ENCODE measurements at places on chromosomes 5 and 9. TPM values are rescaled to one million over a fixed set of nuclear protein-coding genes. Genes with fewer than 3 reads are reported as not detected.
A peak's percentile ranks its signal among the peaks of the same experiment; 100 is the strongest.

DNA sequence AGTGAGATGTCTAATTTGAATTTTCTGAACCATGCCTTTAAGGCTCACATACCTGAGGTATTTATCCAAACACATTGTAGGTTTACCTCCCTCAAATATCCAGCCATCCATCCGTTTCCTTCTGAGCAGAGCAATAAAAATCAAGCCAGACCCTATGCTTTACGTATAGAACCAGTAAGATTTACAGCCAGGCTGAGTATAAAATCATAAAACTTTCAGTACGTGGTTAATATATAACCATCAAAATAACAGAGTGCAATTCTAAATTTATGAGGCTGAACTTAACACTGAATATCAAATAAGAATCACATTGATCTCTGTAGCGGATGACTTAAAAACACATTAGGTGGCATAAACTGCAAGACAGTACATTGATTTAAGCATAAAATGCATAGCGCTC lies 877.9 kb upstream of the WWC1 start:
- no peak for DNase-seq
- no peak overlapping the region for H3K4me3 ChIP-seq
- H3K4me1 ChIP-seq, result no peaks in the 10 kb centered on the region
- no peak overlapping the region for H3K27ac ChIP-seq
- H3K27me3 ChIP-seq, result no peaks in the 10 kb centered on the region
- H3K36me3 ChIP-seq, result no peaks in the 10 kb centered on the region

Gene BARHL1
- not detected for total RNA-seq

DNA sequence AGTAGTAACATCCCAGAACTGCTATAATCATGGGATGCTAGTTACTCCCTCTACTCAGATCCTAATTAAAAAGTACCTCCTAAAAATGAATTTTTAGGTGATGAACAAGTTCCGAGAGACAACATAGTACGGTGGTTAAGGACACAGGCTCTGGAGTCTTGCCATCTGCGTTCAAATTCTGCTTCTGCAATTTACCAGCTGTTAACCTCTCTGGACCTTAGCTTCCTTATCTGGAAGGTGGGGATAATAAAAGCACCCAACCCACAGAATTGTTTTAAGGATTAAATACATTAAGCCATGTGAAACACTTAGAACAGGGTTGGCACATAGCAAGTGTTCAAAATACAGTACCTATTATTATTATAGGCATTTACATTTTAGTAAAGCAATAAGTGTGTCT lies 77.5 kb upstream of the XPA start:
- no peak overlapping the region for H3K4me3 ChIP-seq
- no peak for DNase-seq
- H3K36me3 ChIP-seq, result no peaks in the 10 kb centered on the region
- H3K4me1 ChIP-seq, result no peaks in the 10 kb centered on the region

DNA sequence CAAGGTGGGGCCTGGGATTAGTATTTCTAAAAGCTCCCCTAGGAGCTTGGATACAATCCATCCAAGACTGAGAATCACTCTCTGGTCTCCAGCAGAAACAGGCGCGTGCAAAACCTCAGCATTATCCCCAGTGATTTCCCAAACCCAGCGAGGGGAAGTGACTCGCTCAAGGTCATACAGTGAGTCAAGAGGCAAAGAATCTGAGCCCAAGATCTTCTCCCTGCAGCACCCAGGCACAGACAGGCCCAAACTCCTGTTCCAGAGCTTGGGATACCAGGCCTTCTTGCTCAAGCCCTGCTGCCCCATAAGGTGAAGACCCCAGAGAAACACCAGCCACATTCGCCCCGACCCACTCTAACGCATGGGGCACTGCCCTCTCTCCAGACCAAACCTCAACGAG lies 33.2 kb downstream of the SHB start:
- H3K4me3 ChIP-seq, result no peak overlapping the region
- no peak overlapping the region for H3K27ac ChIP-seq
- H3K4me1 ChIP-seq, result peaks cover 15% of the 10 kb centered on the region
- no peak for DNase-seq
- H3K36me3 ChIP-seq, result no peaks in the 10 kb centered on the region

DNA sequence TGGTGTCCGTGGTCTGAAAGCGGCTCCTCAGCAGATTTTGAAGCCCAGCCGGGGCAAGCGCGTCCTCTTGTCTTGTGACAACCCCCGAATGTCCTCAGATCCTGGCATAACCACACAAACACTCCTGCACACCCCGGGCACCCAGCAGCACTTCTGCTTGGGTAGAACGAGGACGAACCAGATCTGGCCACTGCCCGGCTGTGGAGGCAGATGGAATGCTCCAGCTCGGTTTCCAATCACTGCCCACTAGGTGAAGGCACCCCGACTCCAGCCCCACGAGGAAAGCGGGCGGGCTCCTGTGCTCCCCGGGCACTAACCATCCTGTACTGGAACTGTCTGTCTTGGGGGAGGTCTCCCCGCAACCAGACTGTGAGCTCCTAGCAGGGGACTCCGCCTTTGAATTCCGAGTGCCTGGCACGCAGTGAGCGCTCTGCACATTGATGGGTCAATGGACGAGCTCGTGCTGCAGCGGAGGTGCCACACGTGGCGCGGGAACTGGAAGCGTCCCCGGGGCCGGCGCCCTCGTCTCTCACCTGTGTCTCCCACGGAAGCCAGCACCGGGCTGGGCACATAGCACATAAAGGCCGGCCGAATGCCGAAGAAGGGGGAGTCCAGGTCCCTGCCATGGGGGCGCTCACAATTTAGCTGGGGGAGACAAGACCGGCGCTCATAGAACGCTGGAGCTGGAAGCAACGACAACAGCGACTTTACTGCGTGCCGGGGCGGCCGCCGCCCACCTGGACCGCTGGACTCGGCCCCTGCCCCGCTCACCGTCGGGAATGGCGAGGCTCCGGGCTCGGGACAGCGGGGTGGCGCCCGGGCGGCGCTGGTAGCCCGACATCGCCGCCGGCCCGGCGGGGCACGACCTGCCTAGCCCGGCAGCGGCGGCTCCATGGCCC lies 608 bp downstream of the ENTR1 start:
- DNase-seq, result peak; percentile 55
- H3K36me3 ChIP-seq, result no peaks in the 10 kb centered on the region
- no peaks in the 10 kb centered on the region for H3K27me3 ChIP-seq
- peak overlapping the region; percentile 83 for H3K27ac ChIP-seq
